ENCODE measurements at places on chromosomes 2 and 18.
A peak's percentile ranks its signal among the peaks of the same experiment; 100 is the strongest.

DNA sequence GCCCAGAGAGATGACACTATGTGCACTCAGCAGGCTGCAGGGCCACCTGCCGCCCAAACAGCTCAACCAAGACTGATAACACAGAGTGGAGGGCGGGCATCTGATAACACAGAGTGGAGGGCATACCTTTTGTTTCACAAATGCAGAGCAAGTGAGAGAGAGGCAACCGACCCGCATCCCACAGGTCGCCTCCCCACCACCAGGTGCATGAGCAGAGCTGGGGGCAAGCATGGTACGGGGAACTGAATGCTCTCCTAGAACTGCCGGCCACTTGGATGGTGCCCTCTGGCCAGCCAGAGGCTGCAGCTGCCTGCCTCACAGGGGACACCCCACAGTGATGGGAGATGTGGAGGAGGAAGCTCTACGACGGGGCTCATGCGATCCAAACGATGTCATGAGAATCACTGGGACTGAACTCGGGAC is 49.5 kb downstream of the ANO7 start:
- no peak for DNase-seq

DNA sequence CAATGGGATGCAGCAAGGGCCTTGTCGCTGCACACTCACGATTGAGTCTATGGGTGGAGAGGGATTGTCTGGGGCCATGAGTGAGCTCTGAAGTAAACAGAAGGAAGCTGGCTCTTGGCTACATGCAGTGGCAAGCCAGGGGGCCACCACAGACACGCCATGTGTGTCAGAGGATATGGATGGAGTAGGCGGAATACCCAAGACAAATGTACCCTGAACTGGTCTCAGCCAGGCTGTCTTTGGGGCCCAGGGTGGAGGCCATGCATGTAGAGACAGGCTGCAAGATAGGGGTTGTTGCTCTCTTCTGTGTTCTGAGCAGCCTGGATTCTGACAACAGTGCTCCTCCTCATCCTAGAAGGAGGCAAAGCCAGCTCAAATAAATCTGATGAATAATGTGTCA is 24.0 kb upstream of the ITGA6 start:
- no peak for DNase-seq

DNA sequence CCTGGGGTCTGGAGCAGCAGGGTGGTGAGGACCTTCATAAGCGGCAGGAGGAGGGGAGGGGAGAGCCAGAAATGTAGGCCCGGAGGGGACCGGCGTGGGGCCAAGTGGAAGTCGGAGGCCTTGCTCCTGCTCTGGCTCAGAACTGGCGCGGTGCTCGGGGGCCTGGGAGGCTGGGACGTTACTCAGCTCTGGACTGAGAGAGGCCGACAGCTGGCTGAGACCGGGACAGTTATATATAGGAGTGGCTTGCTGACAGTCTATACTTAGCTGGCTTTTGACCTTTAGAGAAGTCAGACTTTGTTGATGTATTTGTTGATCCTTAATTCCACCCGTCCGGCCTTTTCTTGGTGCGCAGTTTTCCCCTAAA is 15.7 kb downstream of the IGFBP5 start:
- no peak for DNase-seq

GRCh38 chr18:8423051-8423557 is 186.1 kb upstream of the RAB12 start:
- no peak for DNase-seq

GRCh38 chr2:75710577-75711253 is at the start of gene GCFC2:
Gene GCFC2 (minus strand): TSS chr2:75710915. CDS start chr2:75710855, 60 bp downstream.
- peak; percentile 88 for DNase-seq

- no peak for DNase-seq
Measured at GRCh38 chr18:295756-296490, 28.1 kb upstream of the THOC1 start.

GRCh38 chr2:230877116-230877758 is 12.5 kb downstream of the ITM2C start:
- no peak for DNase-seq

DNA sequence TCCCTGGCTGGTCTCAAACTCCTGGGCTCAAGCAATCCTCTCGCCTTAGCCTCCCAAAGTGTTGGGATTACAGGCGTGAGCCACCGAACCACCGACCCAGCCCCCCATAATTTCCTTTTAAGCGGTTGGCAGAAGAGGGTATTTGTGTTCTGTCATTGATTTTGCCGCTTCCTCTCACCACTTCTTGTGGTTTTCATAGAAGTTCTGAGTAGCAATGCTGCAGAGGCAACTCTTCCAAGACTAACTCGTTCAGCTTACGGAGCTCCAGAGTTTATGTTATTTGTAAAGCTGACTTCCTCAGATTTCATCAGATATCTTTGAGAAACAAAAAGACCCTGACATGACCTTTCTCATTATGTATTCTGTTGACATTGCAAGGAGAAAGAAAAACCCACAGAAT is 261.4 kb upstream of the KCNJ3 start:
- DNase-seq, result no peak

- DNase-seq, result peak; percentile 29
Measured at GRCh38 chr2:42238644-42239288, 69.6 kb downstream of the EML4 start.

GRCh38 chr2:145416640-145417039 is 896.7 kb upstream of the ZEB2 start:
- no peak for DNase-seq

DNA sequence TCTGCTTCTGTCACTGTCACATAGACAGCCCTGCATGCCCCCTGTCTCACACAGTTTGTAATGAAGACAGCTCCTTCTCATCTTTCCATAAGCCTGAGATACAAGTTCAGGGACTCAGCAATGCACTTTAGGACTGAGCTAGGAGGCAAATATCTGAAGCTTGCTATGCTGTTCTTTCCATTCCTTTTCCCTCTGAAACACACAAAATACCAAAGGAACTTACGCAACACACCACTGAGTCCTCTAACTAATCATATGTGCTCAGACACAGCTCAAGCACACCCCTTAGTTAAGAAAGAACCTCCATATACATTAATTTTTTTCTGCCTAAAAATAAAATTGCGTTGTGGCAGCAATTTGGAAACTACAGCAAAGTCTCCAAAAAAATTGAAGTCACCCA is 17.9 kb downstream of the SERPINB8 start:
- no peak for DNase-seq

GRCh38 chr2:202410092-202410491 is 34.0 kb downstream of the BMPR2 start:
- no peak for DNase-seq

GRCh38 chr2:189937691-189938090 is 124.8 kb downstream of the MSTN start:
- DNase-seq, result no peak

DNA sequence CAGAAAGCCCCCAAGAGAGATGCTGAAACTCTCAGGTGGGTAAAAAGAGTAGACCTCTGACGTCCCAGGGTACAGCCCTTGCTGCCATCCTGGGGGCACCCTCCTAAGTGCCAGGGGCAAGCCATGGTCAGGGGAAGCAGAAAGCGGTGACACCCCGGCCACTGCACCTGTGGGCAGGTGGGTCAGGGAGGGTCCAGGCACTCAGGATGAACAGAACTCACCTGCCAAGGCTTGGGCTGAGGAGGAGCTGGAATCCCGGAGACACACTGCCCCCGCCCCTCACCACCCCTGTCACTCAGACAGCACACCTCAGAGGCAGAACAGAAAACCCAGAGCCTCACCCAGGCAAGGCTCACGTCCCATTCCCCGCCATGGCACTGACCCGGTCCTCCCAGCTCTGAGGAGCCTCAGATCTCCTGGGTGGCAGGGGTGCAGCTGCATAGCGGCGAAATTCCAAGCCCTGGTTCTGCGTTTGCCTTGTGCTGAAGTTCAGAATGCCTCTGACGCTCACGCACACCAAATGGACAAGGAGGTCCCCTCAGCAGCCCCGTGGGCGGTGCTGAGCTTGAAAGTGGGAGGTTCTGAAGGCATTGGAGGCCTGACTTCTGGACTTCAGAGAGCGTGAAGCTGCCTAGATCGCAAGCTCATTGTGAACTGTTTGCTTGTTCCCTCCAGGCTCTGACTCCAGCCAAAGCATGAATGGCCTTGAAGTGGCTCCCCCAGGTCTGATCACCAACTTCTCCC is 4.3 kb downstream of the GPR17 start:
- no peak for DNase-seq

- no peak for DNase-seq
Measured at GRCh38 chr2:38608755-38609154, 6.0 kb upstream of the HNRNPLL start.

GRCh38 chr2:179031731-179032408 is 18.1 kb downstream of the CCDC141 start:
- no peak for DNase-seq

GRCh38 chr18:37525262-37525585 is 40.4 kb downstream of the CELF4 start:
- DNase-seq, result no peak

DNA sequence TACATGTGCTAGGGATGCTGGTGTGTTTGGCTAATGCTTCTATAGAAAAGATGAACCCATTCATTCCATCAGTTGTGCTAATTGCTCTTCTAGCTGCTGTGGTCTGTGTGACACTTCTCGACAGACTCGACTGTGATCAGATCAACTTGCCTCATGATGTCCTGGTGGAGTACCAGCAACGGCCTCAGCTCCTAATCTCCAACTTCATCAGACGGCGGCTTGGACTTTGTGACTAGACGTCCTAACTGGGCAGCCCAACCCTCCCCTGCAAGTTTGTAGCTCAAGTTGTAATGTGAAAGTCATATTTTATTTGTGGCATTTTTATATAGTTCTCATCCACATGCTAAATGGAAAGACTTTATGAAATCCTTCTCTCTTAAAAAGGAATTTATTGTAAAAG is 33.0 kb downstream of the UPP2 start:
- DNase-seq, result no peak

DNA sequence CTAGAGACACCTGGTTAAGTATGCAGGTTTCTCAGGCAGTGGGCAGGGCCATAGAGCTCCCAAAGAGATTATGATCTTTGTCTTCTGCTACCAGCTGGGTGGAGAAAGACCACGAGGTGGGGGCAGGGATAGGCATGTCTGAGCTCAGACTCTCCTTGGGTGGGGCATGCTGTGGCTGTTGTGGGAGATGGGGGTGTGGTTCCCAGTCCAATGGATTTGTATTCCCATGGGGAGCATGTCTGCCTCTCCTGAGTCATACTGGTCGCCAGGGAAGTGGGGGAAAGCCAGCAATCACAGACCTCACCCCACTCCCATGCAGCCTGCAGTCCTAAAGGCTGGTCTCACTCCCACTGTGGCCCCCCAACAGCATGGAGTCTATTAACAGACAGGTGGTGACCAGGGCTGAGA is 31.4 kb upstream of the RHOB start:
- no peak for DNase-seq

DNA sequence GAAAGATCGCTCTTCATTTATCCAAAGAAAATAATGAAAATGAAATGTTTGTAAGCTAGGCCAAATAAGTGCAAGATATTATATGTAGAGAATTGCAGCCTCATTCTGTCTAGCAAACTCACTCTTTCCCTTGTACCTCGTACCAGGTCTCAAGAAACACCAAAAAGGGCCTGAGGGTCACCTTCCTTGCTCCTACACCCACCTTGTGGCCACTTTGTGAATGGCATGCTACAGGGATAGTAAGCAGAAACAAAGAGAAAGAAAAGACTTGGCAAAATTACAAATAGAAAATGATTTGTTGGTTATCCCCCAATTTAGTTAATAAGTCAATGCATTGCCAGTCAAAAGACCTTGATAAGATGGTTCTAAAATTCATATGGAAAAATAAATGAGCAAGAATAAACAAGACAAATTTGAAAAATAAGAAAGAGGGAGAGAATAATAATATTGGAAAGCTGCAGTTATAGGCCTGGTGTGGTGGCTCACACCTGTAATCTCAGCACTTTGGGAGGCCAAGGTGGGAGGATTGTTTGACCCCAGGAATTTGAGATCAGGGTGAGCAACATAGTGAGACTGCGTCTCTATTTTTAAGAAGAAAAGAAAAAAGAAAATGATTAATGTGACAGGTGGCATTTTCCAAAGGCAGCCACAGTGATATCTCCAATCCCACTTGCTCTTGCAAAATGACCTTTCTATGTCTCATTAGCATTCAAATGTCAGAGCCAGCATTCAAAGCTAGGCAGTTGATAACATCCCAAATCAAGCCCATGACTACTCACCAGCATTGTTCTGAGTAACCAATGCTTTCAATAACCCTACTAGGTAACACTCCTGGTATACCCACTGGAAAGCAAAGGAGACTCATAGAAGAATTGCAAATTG is 38.8 kb upstream of the BMP10 start:
- DNase-seq, result peak; percentile 50

GRCh38 chr2:173008786-173009185 is 66.9 kb upstream of the MAP3K20 start:
- DNase-seq, result no peak

GRCh38 chr18:3541549-3542386 is 91.8 kb downstream of the TGIF1 start:
- peak; percentile 10 for DNase-seq

- DNase-seq, result no peak
Measured at GRCh38 chr2:131040661-131041401, 52.4 kb downstream of the FAM168B start.

DNA sequence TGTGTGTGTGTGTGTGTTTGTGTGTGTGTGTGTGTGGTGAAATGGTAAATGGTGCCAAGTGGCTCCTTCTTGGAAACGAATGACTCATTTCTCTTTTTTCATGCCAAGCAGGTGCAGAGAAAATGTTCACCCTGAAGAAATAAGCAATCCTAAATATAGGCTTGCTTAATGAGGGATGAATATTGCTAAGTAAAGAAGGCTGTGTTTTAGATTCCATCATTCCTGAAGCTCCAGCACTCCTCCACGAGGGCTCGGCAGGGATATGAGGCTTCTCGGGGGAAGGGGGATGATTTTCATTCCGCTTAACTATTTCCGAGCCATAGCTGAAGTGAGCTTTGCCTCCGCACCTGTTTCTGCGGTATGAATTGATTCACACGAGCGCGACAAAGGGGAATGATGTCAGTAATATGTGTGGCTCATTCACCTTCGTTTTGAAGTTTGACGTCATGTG is 72.9 kb downstream of the TSN start:
- DNase-seq, result no peak

GRCh38 chr2:138036522-138036921 is 72.2 kb downstream of the HNMT start:
- DNase-seq, result no peak

DNA sequence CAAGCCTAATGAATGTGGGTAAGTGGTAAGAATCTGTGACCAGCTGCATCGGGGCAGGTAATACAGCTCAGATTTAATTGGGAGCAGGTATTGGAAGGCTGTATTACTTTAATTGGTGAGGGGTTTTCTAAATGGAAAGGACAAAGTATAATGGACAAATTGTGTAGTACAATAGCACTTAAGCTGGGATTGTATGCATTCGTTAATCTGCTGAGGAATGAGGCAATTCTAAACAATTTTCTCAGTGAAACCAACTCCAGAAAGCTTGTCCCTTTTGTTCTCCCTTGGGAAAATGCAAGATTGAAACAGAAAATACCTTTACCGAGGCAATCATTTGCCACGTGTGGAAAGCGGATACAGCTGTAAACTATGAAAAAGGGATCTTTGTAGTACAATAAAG is 801.6 kb upstream of the POU3F3 start:
- no peak for DNase-seq

- DNase-seq, result no peak
Measured at GRCh38 chr2:204795156-204795555, 249.9 kb downstream of the PARD3B start.

All from stimulated activated naive CD4-positive, alpha-beta T cell treated with Interleukin-2 at 50 U/mL for 16 hours (primary cell).